ENCODE measurements at places on chromosomes 11 and 22.

DNA sequence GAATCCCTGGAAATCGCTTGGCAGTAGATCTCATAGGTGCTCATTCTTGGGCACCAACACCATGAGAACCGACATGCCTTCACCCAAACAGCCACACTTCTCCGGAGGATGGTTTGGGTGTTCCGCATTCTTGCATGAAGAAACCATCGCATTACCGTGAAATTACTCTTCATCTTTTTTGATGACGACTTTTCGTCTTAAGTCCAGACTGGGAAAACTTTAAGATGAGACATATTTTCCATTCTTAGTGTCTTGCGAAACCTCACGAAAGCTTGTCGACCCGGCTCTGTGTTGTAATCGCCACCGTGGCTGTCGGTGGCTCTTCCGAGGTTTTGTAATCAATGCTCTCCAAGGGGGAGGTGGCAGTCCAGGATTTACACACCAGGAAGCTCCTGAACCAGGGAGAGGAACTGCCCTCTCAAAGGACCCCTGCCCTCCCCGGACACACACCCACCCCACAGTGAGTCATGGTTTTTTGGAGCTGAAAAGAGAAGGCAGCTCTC is 1.7 kb downstream of the TOM1 start:
- no peak for DNase-seq

- DNase-seq, result no peak
Observed at GRCh38 chr22:28989035-28989464, 72.6 kb downstream of the C22orf31 start.

GRCh38 chr11:63369165-63369970 is at the start of gene SLC22A9:
SLC22A9 (plus strand) TSS chr11:63369785; CDS start chr11:63370057, 272 bp downstream.
- DNase-seq, result no peak

GRCh38 chr11:119155733-119156492 is 7.1 kb downstream of the ABCG4 start:
- no peak for DNase-seq

GRCh38 chr22:48137640-48138039 is 1375.2 kb downstream of the TBC1D22A start:
- no peak for DNase-seq

DNA sequence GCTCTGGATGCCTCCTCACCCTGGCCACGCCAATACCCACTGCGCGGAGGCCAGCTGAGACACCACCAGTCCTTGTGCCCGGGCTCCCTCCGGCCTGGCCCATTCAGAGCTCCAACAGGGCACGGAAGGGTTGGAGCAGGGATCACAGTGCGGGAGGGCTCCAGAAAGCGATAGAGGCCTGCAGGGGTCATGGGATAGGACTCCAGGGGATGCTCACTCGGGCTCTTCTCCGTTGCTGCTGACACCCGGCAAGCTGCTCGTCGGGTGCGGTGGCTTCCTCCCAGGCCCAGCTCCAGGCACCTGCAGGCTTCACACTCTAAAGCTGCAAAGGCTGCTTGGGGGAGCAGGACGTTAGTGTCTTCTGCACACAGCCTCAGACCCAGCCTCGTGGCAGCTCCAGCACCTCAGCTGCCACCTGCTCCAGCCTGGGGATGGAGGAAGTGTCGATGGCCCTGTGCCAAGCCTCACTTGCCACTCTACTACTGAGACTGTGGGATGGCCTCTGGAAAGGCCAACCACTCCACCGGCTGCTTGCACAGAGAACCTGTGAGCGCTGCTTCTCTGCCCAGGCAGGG is 10.6 kb downstream of the WNT7B start:
- no peak for DNase-seq

- DNase-seq, result peak; percentile 79
Observed at GRCh38 chr11:32893343-32894148, 935 bp downstream of the QSER1 start.

GRCh38 chr11:26599425-26599824 is 27.4 kb upstream of the MUC15 start:
- no peak for DNase-seq

DNA sequence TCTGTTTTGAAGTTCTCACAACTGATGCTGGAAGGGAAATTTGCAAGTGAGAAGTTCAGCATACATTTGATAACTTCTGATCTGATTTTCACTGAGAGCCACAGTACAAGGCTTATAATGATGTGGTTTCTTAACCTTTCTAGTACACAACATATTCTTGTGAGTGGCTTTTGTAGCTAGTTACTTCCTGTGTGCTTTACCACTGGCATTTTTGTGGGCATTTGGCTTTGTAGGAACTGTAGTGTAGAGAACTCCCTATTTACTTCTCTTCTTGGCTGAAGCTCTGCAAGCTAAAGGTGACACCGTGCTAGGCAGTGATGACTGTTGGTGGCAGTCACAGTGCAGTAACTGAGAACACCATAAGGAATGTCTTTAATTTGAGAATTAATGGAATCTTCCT is 14.9 kb downstream of the USP47 start:
- DNase-seq, result no peak

DNA sequence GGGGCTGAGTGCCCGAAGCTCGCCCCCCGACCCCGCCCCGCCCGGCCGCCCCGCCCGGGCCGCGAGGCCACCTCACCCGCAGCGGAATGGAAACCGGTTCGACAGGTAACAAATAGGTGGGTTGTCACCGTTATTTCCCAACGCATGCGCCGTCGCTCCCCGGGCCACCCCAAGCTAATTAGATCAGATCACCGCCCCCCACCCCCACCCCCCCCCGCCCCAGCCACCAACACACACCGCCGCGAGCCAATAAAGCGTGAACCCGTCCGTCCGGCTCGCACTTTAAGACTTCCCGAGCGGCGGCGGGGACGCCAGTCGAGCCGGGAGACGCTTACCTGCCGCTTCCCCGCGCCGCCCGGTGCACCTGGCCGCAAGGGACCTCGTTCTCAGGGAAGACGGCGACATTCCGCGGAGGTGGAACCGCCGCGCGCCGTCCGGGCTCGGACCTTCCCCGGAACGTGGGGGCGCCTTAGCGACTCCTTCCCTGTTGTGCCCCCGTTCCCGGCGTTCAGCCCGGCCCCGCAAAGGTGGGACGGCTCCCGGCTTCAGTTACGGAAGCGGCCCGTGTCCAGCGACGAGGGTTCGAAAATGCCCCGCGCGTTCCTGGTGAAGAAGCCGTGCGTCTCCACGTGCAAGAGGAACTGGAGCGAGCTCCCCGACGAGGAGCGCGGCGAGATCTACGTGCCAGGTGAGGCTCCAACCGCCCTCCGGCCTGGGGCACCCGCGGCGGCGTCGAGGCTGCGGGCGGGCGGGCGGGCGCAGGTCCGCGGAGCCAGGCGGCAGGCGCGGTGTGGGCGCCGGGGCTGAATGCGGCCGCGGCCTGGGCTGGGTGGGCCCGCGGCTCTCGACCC is at the start of gene OVOL1:
Gene OVOL1, plus strand, starts transcription at position 278 of the 851 bp plus-strand sequence. Its CDS starts 311 bp downstream, at position 589.
- peak; percentile 60 for DNase-seq

DNA sequence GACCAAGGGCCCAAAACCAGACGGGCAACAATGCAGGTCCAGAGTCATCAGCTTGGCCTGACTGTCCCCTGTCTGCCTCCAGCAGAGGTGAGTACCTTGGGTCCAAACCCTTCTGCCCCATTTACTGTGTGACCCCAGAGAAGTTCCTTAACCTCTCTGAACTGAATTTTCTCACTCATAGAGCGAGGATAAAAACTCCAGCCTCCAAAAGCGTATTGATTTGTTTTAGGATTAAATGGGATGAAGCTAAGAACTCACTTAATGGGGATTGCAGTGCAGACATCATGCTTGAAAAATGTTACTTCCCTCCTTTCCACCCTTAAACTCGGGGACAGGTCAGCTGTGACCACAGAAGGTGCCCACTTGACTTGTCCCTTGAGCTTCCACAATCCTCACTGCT is 22.6 kb downstream of the IGLL1 start:
- no peak for DNase-seq

DNA sequence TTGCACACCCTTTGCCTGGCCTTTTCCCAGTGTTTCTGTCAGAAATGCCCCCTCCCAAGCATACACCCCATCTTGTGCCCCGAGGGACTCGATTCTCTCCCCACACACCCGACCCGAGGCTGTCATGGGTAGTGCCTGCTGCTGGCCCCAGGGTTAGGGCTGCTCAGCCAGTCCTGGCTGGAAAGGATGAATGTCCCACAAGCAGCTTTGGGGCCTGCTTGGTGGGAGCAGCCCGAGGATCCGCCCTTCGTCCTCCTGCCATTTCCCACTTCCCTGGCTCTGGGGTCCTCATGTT is 55.0 kb upstream of the PRODH start:
- DNase-seq, result no peak

GRCh38 chr11:47305734-47306483 is 36.0 kb downstream of the MADD start:
- no peak for DNase-seq

GRCh38 chr11:36530840-36531239 is 20.8 kb upstream of the TRAF6 start:
- DNase-seq, result no peak

DNA sequence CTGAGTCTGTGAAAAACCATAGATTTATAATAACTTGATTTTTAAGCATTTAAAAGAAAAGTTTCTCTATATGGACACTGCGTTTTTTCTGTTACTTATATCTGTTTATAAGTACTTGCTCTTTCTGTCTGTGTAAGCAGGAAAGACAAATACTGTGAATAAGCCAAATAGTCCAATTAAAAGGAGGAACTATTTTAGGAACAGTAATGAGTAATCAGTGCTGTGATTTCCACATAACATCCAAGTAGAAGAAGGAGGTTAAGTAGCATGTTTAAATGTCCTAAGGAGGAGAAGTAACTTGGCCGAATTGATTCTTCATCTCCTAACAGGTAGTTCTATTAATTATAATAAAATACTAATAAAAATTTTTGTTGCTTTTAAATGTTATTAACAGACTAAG is 40.8 kb downstream of the ZNF214 start:
- DNase-seq, result no peak

GRCh38 chr11:131889146-131889577 is 518.7 kb downstream of the NTM start:
- no peak for DNase-seq

DNA sequence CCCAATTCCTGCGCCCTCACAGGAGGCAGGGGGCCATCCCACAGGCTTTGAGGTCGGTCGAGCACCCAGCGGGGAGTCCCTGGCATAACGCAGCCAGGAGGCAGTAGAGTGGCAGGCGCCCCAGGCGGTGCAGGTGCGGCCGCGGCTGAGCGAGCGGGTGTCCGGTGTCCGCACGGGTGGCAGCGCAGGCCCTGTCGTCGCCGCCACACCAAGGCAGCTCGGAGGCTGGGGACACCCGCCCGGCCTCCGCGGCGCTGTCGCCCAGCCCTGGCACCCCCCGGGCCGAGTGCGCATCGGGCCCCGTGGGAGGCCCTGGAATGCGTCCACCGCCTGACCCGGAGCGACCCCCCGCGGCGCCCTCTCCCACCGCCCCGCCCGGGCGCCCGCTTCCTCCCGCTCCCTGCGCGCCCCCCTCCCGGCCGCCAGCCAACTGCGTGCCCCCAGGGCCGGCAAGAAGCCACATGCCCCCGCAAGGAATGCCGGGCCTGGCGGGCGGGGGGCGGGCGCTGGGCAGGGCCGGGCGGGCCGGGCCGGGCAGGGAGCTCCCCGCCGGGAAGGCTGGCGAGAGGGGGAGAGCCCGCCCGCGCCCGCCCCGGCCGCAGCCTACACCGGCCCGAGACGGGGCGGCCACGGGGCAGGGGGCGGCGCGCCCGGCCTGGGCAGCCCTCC is 33.9 kb downstream of the PRDM11 start:
- DNase-seq, result peak; percentile 34

DNA sequence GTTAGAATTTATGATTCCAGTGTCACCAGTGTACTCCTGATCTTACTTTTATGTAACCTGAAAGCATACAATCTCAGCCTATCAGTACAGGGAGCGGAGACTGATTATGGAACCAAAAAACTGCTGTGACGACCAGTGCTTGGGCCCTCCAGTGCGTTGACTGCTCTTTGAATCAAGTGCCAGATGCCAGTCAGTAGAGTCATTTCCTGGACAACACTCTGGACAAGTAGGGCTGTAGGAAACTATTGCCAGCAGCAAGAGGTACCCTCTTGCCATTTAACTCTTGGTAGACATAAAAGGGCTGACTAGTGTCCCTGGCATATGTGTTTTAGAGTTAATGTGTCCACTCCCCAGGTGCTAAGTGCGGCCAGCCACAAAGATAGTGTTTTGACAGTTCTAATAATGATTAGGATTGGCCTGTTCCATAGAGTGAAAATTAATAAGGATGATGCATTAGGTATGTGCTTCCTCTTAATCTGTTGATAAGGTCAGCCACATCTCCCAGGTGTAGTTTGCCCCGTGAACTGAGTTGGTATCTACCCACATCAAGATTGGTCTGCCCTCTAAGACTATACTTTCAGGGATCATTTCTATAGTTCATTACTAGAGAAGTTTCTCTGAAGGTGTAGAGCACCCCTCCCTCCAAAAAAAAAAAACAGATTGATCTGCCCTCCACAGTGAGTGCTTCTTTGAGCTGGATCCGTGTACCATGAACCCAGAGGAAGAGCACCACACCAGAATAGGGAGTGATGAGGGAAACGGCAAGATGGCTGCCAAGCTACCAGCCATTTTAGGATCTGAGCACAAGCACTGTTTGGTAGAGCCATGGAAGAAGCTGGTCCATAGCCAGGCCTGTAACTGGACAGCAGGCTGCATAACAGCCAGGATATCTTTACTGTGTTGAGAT is 20.7 kb upstream of the AIFM3 start:
- no peak for DNase-seq

DNA sequence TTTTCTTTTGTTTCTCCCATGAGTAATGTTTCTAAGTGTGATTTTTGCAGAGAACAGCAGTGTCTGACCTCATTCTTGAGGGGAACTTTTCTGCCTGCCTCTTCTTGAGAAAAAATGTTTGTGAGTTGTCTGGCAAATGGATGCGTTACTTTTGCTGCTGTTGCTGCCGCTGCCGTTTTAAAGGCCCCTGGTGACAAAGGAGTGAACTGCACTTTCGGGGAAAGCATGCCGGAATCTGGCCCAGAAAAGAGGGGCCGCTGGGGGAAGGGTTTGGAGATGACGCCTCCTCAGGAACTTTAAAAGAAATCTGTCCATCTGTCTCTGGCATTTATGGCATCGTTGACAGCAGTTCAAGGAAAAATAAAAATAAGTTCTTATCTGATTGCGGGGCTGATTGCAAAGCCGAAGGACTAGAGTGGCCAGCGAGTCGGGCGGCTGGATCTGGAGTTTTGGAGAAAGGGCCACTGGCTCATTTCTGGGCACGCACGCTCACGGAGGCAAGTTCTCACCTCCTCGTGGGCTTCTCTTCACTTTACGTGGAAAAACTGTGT is 16.5 kb downstream of the ZBTB16 start:
- DNase-seq, result peak; percentile 54
